ENCODE measurements at places on chromosomes 5 and 9.

DNA sequence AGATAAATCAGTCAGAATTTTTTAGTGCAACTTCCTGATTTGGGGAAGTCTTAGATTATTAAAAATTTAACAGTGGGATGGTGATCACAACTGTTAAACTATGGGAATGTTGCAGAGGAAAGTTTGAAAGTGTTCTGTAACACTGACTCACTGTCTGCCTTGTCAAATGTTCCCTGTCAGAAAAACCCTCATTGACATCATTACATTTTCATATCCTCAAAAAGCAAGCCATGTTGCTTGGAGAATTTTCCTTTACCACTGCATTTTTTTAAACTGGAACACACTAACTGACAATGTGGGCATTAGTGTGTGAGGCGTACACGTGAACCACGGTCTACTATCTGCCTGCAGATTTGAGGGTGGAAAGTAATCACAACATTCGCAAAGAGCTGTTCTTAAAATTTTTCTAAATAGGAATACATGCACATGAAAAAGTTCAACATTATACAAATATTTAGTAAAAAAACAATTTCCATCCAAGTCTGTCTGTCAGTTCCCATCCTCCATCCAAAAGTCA lies 28.6 kb upstream of the IL7R start:
- DNase-seq, result no peak

DNA sequence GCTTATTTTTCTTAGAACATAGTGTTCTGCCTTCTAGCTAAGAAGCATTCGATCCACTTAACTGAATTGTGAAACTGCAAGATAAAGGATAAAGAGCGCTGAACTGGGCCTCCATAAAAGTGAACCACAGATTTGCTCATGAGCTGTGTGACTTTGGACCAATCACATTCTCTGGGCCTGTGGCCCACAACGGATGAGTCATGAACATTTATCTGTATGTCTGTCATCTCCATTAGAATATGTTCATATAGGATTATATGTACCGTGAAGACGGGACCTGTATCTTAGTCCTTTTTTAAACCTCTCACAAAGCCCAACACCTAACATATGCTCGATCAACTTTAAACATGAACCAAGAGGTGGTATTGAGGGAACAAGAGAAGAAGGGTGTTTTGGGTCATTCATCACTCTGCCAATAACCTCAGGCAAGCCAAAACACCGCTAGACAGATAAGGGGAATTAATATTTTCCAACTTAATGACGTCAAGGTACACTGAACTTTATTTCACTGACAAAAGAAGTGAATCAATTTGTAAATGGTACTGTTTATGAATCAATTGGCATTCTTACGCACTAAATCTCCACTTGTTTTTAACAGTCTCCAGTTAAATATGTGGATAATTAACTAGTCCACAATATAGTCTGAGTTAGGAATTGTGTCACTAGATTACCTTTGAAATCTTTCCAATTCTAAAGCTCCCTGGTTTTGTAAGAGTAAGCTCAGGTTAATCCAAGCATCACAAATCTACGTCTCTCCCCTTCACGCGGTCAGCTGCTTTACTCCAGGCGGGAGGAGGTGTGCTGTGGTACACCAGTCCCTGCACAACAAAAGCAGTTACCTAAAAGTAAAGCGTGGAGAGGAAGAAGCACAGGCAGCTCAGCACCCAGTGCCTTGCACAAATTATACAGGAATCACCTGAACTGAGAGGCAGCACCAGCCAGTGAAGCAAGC lies 1.6 kb downstream of the TMEM245 start:
- peak; percentile 19 for DNase-seq

- no peak for DNase-seq
Measured at GRCh38 chr9:75120686-75121085, 32.4 kb downstream of the OSTF1 start.

DNA sequence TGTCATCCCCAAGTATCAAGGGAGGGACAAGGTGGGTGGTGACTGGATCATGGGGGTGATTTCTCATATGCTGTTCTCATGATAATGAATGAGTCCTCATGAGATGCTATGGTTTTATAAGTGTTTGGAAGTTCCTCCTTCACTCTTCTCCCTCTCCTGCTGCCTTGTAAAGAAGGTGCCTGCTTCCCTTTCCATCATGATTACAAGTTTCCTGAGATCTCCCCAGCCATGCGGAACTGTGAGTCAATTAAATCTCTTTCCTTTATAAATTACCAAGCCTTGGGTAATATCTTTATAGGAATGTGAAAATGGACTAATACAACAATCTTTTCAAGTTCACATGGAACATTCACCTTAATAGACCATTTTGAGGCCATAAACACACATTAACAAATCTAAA lies 21.5 kb upstream of the DOCK2 start:
- no peak for DNase-seq

GRCh38 chr5:169094586-169095409 lies 206.1 kb downstream of the SLIT3 start:
- no peak for DNase-seq

- no peak for DNase-seq
Measured at GRCh38 chr5:136192526-136193321, at the start of gene SMIM32. TSS of gene SMIM32 (minus strand) at chr5:136193162. CDS start at chr5:136192524, 638 bp downstream.

DNA sequence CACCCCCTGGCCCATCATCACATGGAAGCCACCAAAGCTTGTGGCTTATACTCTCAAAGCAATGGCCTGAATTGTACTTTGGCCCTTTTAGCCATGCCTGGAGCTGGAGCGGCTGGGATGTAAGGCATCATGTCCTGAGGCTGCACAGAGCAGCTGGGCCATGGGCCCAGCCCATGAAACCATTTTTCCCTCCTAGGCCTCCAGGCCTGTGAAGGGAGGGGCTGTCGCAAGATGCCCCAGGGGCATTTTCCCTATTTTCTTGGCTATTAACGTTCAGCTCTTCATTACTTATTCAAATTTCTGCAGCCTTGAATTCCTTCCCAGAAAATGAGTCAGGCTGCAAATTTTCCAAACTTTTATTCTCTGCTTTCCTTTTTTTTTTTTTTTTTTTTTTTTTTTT lies 27.7 kb downstream of the FST start:
- no peak for DNase-seq

GRCh38 chr9:124297551-124297901 lies 39.8 kb downstream of the NEK6 start:
- DNase-seq, result no peak

DNA sequence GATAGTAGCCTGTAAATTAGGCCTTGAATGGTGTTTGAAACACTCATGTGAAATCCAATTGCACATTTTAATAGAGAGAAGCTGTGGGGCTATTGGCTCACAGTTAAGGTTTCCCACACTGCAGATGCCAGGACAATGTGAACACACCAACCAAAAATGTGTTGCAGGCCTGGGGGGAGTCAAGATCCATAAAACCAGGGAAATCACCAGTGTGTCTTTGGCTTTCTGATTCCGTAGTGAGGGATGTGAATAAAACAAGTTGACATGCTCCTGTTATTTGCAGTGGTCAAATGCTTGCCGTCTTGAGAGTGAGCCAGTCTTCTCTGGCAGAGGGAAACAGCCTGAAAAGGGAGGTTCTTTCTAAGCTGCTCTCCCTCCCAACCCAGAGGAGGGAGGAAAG lies 79.0 kb downstream of the ZNF462 start:
- DNase-seq, result no peak

- DNase-seq, result no peak
Measured at GRCh38 chr5:39633057-39633456, 208.3 kb upstream of the DAB2 start.

DNA sequence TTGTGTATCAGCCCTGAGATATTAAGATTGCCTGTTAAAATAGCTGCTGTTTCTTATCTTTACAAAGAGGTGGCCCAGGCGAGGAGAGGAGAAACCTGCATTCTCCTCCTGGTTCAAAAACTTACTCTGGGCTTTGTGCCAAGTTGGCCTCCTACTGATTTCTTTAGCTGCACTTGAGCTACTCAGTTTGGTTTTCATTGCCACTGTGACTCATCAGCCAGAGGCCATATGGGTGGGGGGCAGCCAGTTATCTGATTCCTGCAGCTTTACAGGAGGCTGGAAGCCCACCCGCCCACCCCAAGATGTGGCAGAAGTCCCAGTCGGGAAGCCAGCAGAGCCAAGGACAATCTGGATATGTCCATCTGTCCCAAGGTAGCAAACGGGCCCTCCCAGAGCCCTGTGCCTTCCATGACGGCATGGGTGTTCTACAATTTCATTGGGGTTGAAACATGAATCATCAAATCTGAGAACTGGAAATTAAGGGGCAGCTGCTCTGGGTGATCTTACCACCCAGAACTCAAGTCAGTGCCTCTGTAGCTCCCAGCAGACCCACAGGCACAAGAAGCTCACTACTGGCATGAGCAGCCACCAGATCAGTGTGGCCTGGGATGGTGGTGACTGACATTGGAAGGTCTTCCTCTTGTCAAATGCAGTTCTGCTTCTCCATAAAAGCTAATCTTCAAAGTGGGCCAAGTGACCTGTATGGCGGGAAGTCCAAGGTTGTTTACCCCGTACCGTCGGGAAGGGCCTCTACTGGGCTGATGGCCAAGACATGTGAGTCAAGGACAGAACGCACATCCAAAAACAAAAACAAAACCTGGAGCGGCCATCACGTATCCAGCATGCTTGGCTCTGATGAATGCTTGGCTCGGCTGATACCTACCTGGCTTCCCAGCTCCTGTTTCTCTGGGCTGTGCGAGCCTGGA lies 15.6 kb downstream of the FCN2 start:
- DNase-seq, result no peak

- no peak for DNase-seq
Measured at GRCh38 chr5:82097-82496, 9.9 kb upstream of the PLEKHG4B start.

GRCh38 chr5:109689740-109690241 lies at the start of gene MAN2A1:
TSS of gene MAN2A1 (plus strand) at chr5:109689927. CDS start at chr5:109690418, 491 bp downstream.
- peak; percentile 67 for DNase-seq

GRCh38 chr5:63473335-63473967 lies 488.8 kb downstream of the HTR1A start:
- DNase-seq, result no peak

DNA sequence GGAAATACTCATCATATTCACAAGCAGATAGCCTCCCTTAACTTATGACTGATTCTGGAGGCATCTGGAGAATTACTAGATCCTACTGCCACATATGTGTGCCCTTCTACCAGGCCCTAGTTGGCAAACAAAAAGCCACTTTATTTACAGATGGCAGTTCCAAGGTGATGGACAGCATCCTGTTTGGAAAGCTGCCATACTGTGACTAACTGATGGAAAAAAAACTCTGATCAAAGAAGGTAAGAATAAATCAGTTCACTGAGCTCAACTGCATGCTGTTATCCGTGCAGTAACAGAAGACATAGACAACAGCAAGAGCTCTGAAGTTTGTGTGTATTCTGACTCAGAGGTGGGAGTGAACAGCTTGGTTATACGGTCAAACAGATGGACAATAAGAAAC lies 279.8 kb upstream of the POU5F2 start:
- no peak for DNase-seq

DNA sequence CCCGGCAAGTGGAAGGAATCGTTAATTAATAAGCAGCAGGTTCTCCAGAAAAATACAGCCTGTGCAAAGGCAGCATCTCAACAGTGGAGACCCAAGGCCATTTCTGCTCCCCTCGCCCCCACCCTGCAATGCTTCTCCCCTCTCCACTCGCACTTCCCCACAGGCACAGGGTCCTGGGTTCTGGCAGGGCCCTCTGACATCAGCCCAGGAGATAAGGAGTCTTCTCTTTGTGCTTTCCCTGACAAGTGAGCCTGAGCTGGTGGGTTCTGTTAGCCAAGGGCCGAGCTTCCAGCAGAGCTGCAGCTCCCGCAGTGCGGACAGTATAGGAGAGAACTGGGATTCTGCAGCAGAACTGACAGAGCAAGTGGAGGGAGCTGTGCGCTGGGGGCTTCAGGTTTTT lies 257.5 kb downstream of the NSG2 start:
- DNase-seq, result no peak

- no peak for DNase-seq
Measured at GRCh38 chr9:117156144-117156688, 258.6 kb downstream of the ASTN2 start.

DNA sequence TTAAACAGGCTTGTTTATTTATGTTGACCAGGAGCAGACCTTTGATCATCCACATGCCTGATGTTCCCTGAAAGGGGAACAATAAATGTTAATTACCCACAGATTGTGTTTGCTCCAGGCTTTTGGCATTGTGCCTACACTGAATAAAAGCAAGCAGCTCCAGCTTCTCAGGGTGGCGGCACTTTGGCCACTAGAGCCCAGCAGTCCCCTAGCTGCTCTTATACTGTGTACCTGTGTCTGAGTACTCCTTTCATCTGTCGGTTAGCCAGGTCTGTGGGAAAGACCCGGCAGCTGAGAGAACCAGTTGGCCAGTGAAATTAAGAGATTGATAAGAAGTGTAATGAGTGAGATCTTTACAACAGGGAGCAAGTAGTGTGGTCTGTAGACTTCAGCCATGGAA lies 254.8 kb upstream of the FTMT start:
- DNase-seq, result no peak

All from activated T-helper 9 cell treated with anti-CD3 and anti-CD28 coated beads, Interleukin-2, amount 50 U/mL, for 16 hours (primary cell).